ENCODE measurements at places on chromosomes 12 and 14.
A peak's percentile ranks its signal among the peaks of the same experiment; 100 is the strongest.

DNA sequence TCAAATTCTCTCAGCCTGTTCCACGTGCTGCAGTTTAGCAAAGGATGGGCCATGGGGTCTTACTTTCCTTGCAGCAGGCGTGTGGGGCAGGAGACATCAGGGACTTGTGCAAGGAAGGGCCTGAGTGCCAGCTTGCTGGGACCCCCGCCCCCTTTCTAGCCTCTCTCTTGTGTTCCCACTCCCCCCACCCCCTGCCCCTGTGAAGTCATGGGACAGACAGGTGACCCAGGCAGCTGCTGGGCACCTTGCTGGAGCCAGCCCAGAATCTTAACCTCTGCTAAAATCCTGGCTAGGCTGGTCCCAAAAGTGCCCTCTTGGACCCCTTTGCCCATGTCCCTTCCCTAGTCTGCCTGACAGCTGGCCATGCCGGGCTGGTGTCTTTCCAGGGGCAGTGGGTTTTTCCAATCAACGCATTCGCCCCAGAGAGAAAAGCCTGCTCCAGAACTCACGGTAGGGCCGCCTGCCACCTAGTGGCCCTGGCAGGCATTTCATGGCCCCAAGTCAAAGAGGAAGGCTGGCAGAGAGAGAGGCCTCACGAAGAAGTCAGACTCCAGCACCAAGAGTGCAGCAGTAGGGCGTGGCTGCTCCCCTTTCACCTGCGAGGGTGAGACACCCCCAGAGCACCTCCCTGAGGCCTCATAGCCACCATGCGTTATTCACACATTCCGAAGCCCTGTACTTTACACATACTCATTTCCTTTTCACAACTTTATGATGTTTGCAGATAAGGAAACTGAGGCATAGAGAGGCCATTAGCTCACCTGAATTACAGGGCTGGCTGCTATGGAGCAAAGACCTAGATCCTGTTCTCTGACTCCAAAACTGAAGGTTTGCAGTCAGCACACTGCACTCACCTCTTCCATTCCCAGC lies 67.4 kb downstream of the LGMN start:
- peak; percentile 80 for DNase-seq

GRCh38 chr12:29867823-29868222 lies 84.1 kb upstream of the TMTC1 start:
- DNase-seq: no peak

DNA sequence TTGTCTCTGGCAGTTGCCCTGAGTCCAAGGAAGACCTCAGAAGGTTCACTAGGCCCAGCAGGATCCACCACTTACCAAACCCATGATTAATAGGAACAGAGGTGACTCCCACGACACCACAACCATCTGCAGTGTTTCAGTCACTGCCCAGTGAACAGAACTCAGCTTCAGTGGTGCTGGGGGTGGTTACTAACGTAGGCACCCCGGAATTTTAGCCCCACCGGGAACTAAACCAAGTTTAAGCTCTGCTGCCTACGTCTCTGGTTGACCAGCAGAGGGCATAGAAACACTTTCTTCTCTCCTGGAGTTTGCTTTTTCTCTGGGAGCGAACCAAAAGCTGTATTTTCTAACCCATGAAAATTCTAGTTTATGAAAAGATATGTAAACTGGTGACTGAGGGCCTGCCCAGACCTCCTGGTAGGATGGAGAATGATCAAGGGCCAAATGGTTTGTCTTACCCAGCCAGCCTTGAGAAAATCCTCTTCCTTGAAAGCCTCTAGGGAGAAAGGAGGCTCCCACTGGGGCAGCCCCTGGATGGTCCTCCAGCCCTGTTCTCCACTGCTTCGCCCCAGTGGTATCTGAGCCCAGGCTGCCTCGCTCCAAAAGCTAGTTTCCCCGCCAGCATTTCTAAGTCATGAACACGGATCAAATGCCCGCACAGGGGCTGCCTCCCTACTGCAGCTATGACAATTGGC lies 379.8 kb downstream of the DPF3 start:
- no peak for DNase-seq

- DNase-seq: no peak
Observed at GRCh38 chr12:92471551-92471950, 231.2 kb upstream of the PLEKHG7 start.

DNA sequence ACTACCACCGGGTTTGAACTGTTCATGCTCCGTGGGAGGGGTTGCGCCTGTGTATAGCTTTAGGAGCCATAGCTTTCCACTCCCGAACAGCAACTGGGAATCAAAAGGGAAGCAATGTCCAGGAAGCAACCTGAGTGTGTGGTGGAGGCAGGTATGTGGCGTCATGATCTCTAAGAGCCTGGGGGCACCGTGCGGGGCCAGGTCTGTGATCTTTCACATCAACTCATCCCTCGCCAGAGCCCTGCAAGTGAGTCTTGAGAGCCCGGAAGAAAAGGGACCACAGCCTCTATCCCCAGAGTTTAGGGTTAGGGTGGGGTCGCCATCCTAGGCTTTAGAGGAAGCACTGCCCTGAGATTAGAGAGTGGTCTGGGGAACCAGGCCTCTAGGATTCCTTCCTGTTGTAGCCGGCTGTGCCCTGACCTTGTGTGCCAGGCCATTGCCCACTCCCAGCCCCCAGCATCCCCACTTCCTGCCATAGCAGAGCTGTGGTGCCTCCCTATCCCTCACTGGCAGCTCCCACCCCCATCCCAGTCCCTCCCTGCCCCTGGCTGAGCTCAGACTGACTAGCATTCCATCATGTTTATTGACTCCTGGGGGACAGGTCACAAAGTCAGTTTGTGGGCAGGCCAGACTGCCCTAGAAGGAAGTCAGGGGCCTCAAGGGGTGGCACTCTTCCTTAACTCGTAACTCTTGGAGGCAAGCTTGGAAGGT lies 745 bp upstream of the ADCY4 start:
- DNase-seq: no peak

DNA sequence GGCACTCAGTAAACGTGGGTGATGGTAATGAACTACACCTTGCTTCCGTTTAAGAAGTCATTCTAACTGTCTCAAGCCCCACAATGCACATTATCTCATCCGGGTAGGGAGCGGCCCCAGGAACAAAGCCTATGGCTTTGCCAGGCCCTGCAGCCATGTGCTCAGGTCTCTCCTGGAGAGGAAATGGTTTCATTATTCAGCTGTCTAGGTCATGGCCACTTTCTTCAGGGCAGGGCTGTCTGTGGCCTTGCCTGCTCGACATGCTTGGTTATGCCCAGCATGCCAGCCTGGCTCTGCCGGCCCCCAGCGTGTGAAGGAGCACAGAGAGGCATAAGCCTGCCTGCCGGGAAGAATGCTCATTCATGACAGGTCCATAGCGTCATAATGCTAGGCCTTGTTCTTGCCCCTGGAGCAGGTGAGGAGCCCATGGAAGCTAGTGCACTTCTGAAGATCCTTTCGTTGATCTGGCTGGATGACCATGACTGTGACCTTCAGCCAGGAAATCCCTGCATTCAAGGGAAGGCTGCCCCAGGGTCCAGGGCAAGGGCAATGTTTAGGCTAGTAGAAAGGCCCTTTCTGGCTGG lies 26.3 kb upstream of the FOS start:
- no peak for DNase-seq

DNA sequence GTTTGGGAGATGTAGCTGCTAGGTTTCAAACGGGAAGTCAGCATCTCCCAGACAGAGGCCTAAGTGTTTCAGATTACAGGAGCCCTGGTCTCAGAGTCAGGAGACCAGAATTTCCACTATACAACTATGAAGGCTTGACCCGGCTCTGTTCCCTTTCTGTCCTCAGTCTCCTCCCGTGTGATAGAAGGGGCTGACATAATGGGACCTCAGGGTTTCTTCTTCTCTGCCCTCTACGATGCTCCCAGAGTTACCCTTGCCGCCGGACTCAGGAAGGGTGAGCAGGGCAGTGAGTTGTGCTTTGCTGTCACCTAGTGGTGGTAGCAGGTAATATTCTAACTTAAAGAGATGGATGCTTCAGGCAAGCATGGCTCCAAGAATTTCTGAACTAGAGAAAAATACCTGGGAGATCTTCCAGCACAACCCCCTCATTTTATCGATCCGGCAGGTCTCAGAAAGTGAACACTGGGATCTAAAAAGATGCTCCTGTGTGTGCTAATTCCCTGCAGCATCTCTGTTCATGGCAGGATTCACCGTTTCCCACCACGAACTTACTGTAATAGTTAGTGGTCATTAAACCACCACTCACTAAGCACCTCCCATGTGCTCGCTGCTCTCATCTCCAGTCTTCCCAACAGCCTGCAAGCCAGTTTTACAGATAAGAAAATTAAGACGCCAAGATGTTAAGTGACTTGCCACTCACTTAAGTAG lies 84.4 kb downstream of the VWF start:
- DNase-seq: peak; percentile 53

DNA sequence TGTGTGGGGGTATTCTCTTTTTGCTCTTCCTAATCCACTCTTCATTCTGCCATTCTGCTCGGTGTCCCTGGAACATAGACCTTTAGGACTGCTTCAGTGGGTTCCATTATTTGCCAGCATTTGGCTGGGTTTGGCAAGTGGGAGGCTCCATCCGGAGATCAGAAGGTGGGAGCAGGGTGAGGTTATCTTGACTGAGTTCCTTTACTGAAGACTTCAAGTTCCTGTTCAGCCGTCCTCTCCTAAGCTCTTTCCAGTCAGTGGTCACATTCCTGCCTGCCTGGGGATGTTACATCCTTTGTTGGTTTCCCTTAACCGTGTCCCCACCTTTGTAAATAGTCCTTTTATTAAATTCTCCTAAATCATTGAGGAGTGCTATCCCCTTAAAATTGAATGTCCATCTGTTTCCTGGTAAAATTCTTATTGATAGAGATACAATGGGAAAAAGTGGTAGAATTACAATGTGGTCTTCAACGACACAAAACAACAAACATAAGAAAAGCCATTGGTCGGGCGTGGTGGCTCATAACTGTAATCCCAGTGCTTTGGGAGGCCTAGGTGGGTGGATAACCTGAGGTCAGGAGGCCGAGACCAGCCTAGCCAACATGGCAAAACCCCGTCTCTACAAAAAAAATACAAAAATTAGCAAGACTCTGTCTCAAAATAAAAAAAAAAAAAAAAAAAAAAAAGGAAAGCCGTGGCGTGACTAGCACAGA lies 5.0 kb upstream of the MIA2 start:
- no peak for DNase-seq

DNA sequence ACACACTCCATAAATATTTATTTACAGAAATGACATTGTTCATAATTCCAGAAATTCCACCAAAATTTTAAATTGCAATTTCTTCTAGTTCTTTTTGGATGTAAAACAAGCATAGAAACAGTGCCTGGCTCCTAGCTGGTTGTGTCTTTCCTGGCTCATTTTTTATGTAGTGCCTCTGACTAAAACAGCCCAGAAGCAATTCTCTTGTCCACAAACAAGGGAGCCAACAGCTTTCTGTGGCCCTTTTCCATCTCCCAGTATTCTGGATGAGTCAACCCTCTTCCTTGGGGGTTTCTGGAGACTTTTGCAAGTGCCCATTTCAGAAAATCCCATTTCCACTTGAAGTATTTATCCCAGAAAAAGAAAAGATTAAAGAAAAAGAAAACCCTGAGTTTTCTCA lies 141.4 kb downstream of the PHLDA1 start:
- DNase-seq: no peak

- no peak for DNase-seq
Observed at GRCh38 chr12:26768611-26769603, 64.1 kb downstream of the ITPR2 start.

DNA sequence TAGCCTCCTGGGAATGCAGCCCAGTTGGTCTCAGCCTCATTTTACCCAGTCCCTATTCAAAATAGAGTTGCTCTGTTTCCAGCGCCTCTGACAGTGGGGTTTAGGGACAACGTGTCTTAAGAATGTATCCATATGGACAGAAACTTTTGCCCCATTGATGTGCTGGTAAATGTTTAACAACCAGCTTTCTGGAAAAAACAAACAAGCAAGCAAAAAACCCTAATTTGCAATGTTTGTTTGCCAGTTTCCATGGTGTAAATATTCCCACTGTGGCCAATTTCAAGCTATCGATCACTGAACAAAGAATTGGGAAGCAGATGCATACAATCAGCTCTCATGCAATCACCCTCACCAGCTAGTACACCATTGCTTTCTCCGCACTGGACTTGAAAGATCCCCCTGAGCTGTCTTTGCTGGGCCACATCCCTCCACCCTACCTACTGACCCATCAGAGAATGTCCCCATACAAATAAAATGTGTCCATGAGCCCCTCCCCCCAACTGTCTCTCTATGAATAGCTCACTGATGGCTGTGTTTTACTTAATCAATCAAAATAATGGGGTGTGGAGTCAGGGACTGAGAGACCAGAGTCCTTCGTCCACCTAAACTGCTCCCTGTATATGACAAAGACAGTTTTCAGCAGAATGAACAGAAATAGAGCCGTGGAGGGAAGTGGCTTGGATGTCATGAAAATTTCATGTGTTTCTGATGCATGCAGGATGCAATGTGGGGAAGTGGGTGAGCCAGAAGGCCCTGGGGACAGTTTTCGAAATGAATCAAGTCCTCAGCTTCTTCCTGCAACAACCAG lies 40.8 kb downstream of the CCDC60 start:
- peak; percentile 4 for DNase-seq

DNA sequence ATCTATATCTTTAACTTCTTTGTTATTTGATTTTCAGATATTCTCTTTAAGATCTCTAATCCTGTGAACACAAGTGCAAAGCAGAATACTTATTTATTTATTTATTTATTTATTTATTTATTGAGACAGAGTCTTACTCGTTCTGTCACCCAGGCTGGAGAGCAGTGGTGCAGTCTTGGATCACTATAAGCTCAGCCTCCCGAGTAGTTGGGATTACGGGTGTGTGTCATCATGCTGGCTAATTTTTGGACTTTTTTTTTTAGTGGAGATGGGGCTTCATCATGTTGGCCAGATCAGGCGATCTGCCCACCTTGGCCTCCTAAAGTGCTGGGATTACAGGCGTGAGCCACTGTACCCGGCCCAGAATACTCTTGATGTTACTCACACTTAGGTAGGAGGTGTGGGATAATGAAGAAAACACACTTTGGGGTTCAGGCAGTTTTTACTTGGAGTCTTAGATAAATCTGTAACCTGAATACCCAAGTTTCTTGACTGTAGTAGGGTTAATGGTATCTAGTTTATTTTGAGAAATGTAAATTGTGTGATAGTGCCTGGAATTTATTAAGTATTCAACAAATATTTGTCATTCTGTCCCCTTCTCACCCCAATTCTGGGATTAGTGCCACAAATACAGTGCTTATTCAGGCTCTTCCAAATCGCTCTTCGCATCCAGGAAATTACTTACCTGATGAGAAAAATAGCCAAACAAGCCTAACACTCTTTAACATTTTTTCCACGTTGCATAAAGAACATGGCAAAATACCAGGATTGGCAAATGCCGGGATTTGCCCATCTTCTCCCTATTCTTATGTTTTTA lies 33.0 kb downstream of the METAP2 start:
- DNase-seq: no peak

DNA sequence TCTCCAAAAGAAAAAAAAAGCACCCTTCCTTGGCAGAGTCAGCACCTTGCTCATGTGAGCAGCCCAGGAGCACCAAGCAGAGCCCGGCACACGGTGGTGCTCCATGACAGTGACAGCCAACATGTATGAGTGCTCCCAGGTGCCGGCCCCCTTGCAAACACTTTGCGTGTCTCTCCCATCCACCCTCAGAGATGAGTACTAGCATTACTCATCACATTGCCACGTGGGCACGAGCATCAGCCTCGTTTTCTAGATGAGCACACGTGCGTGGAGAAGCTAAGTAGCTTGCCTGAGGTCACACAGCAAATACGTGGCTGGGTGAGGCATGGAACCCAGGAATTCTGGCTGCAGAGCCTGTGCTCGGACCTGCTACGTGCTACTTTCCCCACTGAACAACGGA lies 177.9 kb upstream of the PRMT8 start:
- no peak for DNase-seq

- DNase-seq: no peak
Observed at GRCh38 chr14:49106741-49107667, 479.2 kb downstream of the RPS29 start.

- no peak for DNase-seq
Observed at GRCh38 chr12:101552277-101552676, 42.5 kb upstream of the MYBPC1 start.
